ENCODE measurements at places on chromosomes 5 and 9. TPM values are rescaled to one million over a fixed set of nuclear protein-coding genes. Genes with fewer than 3 reads are reported as not detected.
A peak's percentile ranks its signal among the peaks of the same experiment; 100 is the strongest.

COMMD10 gene
- 32.5 TPM for total RNA-seq

SV2C gene
- total RNA-seq = 0.02 TPM

GRCh38 chr5:56211298-56211865 lies 21.7 kb downstream of the ANKRD55 start:
- no peak for DNase-seq
- H3K36me3 ChIP-seq = no peaks in the 10 kb centered on the region
- H3K27ac ChIP-seq = no peak overlapping the region

DNA sequence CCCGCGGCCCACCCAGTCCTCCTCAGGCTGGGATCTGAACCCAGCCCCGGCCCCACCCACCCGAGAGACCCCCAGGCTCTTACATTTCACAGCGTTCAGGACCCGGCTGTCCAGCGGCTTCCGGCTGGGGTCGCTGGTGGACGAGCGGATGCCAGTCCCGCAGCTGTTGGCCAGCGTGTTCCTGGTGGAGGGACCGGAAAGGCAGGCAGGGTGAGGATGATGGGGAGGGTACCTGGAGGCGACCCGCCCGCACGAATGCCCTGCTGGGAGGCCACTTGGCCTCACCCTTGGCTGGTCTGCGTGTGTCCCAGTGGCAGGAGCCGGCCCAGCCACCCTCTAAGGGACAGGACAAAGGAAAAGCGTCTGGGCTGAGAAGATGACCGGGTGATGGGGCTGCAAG lies 51.9 kb upstream of the UBAC1 start:
- H3K27me3 ChIP-seq = no peaks in the 10 kb centered on the region
- no peak overlapping the region for H3K4me3 ChIP-seq
- DNase-seq = peak; percentile 5
- peaks cover 3% of the 10 kb centered on the region for H3K4me1 ChIP-seq

- H3K27ac ChIP-seq = no peak overlapping the region
- H3K27me3 ChIP-seq = peaks cover 44% of the 10 kb centered on the region
- DNase-seq = no peak
- no peak overlapping the region for H3K4me3 ChIP-seq
These were observed 66.7 kb downstream of the DAB2IP start for GRCh38 chr9:121718084-121718483.
